ENCODE measurements at places on chromosomes 1 and 21.

DNA sequence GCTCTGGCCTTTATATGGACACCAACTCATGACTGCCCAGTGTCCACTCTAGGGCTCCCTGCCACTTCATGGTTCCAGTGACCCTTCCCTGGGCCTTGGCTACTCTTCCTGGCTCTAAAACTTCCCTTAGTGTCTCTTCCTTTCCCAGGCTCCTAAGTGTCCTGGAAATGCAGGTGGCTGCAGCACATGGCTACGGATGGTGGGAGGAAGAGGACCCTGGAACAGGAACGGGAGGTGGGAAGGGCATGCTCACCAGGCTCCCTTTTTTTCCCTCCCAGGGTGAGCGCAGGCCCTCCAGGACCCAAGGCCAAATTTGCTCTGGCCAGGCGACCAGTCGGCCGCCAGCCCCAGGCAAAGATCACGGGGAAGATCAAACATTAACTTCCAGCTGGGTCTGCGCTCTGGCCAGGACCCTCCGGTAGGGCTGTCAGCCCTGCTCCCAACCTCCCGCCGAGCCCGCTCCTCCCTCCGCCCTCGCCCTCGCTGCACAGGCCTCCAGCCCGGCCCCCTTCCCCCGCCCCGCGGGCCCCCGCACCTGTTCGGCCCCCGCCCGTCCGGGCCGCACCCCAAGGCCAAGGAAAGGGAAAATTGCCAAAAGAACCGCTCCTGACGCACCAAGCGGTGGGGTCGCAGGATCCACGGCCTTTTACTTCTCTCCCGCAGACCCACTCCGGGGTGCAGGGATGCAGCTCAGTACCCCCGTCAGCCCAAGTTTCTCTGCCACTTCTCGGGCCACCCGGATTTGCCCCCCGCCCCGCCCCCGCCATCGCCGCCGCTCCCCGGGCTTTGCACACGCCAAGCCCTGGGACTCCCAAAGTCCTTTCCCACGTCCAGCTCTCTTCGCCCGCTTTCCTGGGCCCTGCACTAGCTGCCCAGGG lies 894 bp downstream of the TCEA3 start:
- no peak for DNase-seq

DNA sequence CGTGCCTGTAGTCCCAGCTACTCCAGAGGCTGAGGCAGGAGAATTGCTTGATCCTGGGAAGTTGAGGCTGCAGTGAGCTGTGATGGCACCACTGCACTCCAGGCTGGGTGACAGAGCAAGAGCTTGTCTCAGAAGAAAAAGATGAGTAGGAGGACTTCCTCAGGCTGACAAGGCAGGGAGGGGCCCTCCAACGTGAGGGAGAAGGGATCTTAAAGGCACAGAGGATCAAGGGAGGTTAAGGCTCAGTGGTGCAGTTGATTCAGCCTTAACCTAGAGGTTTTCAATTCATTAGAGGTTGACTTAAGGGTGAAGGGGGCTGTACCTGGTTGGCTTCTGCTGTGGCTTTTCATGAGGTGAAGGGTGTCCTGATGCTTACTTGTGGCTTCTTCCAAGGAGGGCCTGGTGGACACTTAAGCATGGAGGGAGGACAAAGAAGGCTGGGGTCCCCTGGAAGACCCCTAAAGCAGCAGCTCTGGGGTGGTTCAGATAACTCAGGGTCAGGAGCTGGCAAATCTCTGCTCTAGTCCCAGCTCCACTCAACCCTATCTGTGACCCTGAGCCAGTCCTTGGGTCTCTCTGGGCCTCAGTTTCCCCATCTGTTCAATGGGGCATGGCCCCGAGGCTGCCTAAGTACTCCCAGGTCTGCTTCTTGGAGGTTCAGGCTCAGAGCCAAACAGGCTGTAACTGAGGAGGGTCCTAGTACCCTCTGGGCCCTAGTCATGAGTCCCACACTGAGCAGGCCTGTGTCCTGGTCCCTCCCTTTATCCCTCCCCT lies 6.3 kb downstream of the EXTL1 start:
- no peak for DNase-seq

DNA sequence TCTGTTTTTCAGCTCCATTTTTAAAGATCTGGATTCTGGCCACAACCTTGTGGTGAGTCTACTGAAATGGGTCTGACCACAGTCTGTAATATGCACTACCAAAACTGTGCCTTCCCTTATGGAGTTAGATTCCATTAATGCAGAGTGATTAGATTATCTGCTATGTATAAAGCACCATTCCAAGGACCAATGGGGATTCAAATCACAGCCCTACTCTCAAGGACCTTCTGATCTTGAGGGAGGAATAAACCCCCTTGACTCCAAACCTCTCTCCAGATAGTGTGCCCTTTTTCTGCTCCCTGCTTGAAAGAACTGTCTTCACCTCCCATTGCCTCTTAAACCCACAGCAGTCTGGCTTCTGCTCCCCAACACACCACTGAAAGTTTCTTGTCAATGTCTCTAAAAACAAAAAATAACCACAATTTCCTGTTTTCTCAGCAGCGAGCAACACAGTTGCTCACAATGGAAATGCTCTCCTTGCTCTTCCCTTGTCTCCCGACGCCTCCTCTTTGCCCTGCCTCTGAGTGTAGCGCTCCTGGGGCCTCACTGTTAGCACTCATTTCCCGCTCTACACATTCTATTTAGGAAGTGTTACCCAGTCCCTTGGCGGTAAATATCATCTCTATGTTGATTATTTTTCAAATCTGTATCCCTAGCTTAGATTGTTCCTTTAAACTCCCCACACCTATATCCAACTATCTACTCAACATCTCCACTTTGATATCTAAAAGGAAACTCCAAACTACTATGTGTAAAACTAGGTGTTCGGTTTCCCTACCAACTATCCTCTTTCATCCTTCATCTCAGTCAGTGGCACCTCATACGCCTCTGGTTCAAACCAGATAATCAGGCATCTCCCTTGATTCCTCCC lies 13.6 kb downstream of the PCNX2 start:
- DNase-seq = no peak

DNA sequence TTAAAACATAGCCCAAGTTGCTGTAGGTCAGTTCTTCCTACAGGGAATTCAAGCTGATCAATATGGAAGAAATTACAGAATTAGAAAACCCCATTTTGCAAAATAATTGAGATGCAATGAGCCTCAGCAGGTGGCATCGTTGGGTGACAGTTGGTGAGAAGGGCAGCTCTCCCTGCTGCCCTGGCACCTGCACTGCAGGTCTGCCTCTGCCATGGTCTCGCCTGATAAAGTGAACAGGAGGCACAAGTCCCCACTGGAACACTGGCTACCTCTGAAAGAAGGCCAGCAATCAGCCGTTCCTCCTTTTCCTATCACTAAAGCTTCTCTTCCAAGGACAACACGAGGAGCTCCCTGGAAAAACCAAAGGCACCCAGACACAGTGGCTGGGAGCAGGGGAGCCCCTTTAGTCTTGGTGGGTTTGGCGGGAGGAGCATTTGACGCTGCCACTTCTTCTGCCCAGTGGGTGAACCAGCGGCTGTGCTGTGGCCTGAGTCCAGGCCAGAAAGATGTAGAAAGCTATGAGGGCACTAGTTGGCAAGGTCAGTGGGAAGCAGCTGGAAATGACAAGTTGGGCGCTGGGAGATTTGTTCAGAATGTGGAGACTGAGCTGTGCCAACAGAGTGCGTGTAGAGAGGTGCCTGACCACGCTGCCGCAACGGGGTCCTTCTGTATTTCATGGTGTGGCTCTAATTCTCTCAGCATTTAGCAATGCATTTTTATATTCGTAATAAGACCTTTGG lies 93.1 kb downstream of the RIPK4 start:
- DNase-seq = no peak

DNA sequence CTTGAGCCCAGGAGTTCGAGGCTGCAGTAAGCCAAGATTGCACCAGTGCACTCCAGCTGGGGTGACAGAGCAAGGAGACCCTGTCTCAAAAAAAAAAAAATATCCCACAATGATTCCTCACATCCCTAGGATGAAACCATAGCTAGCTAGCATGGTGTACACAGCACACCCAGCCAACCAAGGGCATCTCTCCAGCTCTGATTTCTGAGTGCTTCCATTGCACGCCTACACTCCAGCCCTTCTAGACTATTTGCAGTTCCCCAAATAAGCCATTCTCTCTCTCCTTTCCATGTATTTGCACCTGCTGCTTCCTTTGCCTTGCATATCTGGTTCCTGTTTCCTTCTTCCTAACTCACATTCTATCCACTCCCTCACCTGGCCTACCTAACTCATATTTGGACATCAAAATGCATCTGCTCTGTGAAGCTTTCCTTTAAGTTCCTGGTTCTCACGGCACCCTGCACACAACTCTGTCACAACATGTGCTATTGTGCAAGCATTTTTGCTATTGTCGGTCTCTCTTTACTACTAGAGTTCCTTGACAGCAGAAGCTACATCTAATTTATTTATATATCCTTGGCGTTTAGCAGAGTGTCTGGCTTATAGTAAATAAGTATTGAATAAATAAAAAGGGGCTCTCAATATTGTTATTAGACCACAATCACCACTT lies 2.4 kb upstream of the ELAPOR1 start:
- no peak for DNase-seq

GRCh38 chr21:19731251-19731650 lies 1267.0 kb upstream of the NCAM2 start:
- no peak for DNase-seq

DNA sequence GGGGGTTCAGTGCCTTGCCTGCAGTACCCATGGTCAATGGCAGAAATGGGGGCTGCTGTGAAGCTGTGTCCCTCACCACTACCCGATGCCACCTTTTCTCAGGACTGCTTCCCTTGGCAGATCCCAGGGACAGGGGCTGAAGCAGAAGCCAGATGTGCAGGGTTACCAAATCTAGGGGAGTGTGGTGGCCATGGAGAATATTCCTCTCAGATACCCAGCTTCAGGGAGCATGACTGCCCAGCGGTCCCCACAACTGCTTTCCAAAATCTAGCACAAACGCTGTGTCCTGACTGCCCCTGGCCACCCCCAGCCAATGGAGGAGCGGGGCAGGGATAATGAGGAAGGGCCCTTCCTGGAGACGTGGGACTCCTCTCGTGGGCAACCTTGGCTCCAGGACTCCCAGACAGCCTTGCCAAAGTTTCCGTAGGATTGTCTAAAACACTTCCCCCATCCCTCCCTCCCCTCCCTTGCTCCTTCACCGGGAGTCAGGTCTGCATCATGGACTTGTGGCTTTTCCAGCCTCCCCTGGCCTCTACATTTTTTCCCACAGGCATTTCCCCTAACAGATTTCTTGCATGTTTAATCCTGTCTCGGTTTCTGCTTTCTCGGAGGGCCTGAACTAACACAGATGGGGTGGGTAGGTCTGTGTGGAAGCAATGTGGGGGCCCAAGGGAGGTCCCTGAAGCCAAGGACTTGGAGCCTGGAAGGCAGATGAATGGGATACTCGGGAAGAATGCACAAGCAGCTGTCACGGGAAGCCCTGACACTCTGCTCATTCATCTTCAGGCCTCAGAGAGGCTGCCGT lies 80.5 kb downstream of the OMA1 start:
- no peak for DNase-seq

DNA sequence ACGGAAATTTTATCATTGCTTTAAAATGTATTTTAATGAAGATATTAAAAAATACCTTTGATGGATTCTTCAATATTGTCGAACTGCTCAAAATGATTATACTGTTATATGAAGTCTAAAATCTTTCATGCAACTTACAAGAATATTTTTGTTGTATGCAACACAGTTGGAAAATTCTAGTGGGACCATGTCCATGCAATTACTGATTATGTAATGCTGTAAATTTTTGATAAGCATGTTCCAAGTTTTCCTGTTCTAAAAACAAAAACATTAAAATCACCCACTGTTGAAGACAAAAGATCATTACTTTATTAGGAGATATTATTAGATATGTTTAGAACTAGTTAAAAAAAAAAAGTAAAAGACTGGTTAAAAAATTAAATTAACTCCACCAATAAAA lies 132.8 kb downstream of the NFIA start:
- DNase-seq = no peak

- DNase-seq = no peak
Measured at GRCh38 chr21:45874716-45875415, 106.7 kb upstream of the COL6A1 start.

DNA sequence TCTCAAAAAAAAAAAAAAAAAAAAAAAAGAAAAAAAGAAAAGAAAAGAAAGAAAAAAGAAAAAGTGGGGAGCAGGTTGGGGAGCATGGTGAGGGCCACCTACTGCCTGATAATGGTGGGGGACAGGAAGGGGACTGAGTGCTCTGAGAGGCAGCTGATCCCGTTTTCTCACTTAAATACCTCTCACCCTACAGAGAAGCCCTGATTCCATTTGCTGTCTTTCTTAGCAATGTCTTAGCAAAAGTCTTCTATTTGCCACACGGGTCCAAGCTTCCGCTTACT lies 692 bp upstream of the H6PD start:
- DNase-seq = no peak

DNA sequence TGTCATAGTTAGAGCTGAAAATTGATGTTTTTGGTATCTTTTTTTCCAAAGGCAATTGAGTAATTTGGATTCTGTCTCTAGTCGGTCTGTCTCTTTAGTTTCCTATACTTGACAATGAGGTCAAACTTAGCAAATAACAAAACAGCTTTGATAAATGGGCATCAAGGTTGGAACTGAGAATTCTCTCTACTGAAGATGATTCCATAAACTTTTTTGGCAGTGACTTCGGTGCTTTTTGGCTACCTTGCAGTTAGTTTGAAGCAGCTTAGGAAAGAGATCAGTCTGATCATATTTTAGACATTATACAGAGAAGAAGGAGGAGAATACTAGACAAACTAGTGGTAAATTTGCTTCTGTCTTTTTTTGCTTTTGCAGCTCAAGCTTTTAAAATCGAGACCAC lies 559 bp downstream of the VCAM1 start:
- DNase-seq = no peak

GRCh38 chr1:93758842-93759515 lies 77.3 kb upstream of the BCAR3 start:
- DNase-seq = no peak

- DNase-seq = no peak
Measured at GRCh38 chr1:113983391-113983790, 4.1 kb downstream of the OLFML3 start.

DNA sequence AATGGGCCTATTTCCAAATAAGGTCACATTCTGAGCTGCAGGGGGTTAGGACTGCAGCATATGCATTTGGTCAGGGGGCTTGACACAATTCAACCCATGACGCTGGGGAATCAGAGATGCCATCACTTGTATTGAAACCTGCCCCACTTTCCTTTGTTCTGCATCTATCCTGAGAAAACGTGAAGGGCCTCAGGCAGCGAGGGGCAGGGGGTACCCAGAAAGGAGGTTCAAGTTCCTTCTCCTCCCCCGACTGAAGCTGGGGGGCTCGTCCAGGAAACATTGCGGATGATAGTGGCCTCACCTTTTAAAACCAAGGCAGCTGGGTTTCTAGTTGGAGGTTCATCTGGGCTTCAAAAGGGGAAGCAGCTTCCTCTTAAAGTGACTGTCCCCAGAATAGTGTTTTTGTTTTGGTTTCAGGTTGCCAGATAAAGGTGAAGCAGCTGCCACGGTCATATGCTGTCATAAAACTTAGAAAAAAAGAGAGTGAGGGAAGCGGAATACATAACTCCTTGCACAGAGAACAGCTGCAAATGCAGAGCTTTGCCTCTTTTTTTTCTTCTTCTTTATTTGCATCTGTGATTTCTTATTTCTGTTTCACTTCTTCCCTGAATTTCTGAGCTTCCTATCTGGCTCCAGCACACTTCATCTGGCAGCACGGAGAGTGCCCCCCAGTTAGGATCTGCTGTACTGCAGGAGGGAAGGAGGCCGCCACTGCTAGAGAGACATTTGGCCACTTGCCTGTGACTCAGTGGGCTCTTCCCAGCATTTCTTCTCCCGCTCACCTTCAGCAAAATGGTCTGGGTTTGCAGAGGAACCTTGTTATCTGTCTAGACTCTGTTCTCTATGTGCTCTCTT lies 142.0 kb downstream of the AJAP1 start:
- DNase-seq = peak; percentile 78
